ENCODE measurements at places on chromosomes 2 and 18.

GRCh38 chr2:33086400-33087015, 139.8 kb downstream of the LTBP1 start:
- no peak for DNase-seq

DNA sequence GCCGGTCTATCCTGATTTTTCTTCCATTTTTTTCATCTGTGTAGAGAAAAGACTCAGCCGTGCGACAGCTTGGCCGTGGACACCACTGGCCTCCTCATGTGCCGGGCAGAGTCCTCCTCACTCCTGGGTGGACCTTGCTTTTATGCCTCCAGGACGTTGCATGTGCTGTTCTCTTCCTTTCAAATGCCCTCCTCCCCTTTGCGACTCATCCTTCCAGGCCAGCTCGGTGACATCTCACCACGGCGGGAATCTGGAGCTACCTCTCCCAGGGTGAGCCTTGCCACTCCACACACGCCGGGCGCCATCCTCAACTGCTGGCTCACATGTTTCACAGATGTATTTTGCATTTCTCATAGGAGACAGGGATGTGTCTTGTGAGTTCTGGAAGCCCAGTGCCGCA, 198.5 kb upstream of the HDAC4 start:
- DNase-seq = no peak

DNA sequence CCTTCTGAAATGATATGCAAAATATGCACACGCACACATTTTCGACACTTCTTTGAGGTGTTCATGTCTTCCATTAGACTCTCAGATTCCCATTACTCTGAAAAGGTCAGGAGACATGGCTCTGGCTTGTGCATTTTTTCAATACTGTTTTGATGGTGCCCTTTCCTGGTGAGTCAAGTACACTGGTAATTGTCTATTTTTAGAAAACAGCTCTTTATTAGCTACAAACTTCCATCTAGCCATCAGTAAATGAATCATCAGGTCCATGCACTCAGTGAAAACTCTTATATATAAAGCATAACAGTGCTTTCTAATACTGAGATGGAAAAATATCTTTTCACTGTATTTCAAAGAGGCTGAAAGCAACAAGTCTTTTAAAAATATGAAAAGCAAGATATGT, 194.9 kb downstream of the GALNT1 start:
- DNase-seq = no peak

DNA sequence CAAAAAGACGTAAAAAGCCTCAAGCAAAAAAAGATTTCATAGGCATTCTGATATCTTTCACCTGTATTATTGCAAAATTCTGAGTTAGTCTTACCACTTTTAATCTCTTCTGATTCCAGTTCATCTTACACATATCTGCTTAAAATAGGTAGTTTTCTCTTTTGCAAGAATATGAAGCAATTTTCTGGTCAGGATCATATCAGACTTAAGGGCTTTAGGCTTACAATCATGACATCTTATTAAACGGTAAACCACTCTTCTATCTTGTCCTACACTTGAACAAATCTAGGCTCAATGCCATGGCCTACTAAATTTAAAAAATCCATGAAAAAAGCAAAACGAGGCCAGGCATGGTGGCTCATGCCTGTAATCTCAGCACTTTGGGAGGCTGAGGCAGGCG, 50.1 kb upstream of the GAREM1 start:
- no peak for DNase-seq

GRCh38 chr2:29039718-29040480, 34.4 kb downstream of the PCARE start:
- DNase-seq = no peak

DNA sequence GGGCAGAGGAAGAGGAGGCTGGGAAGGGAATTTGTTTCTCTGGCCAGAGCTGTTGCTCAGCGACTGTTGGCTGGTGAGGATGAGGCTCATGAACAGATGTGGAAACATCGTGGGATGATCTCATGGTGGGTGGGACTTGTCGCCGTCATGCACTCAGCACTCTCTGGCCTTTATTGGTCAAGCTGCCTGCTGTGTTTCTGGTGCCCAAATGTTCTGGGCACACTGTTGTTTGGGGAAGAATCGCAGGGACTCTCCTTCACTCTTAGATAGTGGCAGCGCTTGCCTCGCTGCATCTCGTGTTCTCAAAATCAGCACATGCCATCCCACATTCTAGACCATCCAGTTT, 145.6 kb downstream of the AGAP1 start:
- DNase-seq = no peak

DNA sequence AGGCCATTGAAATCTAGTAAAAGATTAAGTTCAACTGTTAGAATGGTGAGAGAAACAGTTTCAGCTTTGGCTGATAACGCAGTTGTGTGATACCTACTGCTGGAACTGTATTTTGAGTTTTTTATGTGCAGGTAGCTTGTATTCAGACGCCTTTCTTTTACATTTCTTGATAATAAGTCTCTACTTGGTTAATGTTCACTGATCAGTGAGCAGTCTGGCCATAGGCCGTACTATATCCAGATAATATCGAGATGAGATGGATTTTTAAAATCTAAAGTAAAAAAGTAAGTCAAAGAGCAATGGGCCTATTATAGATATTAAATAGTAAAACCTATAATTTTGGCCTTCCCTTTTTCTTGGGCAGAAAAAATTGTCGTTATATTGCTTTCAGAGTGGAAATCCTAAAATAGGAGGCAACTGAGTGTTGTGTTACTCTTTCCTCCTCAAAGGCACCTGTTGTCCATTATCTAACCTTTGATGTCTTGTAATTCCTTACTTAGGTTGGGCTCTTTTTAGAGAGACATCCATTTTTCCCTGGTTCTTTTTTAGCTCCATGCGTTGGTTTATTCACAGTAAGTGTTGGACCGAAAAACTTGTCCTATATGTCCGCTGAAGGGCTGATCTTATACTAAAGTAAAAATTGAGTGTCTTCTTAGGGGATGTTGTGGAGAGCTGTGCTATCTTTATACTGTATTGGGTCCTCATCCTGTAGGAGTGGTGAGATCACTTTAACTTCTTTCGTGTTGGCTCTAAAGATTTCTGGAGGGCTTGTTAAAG, 1.7 kb downstream of the EML4 start:
- DNase-seq = no peak

- DNase-seq = no peak
Observed at GRCh38 chr18:78664848-78665247, 314.8 kb upstream of the SALL3 start.

GRCh38 chr18:57107140-57107832, 39.6 kb upstream of the BOD1L2 start:
- no peak for DNase-seq

DNA sequence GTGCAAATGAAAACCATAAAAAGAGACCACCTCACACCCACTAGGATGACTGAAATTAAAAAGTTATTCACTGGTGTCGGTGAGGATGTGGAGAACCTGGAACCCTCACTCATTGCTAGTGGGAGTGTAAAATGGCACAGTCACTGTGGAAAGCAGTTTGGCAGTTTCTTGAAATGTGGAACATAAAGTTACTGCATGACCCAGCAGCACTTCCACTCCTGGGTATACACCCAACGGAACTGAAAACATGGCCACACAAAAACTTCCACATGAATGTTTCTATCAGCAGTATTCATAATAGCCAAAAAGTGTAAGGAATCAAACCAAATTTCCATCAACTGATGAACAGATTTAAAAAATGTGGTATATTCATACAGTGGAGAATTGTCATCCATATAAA, 65.1 kb upstream of the SLC66A3 start:
- no peak for DNase-seq

- no peak for DNase-seq
Observed at GRCh38 chr18:36350839-36351469, 53.4 kb downstream of the FHOD3 start.

DNA sequence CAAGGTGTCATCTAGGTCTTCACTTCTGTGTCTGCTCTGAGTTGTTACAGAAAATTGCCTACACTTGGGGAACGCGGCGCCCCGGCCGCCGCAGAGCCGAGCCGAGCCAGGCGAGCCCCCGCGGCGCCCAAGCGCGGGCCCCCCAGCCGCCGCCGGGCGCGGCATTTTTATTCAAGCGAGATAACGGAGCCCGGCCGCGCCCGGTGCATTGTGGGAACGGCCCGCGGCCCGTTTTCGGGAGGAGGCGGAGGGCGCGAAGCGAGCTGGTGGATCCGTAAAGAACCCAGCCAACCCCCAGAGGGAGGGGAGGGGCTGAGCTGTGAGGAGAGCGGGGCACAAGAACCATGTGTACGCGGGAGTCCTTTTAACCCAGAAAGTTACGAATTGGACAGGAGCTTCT, 191.8 kb downstream of the FTCDNL1 start:
- peak; percentile 75 for DNase-seq

DNA sequence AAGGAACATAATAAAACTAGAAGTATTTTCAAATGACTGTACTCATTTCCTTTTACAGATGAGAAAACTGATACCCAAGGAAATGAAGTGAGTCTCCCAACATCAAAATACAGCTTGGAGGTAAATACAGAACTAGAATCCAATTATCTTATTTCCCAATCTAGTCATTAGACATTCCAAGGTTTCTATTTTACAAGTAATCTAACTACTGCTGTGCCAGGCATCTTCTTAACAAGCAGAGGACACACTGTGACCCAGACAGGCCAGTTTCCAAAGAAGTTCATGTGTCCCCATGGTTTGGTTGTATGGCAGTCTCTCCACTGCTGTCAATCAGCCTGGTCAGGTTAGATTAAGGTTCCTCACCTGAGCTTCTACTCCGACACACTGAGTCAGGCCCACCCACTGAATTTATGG, 143.5 kb downstream of the THADA start:
- DNase-seq = no peak

DNA sequence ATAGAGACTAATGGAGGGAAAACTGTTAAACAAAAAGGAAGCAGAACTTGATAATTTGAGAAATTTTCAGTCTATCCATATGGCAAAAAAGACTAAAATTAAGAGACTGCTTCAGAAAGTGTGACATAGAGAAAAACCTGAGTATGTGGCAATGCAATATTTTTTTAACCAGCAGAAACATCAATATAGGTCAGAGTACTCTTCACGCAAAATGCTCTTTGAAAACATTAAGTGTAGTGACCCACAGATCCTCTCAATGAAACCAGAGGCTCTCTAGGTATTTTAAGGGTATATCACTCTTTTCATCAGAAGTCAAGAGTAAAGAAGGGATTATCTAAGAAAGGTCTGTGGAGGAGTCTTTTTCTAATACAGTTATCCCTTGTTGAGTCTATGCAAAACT, 1394.8 kb downstream of the DSC3 start:
- no peak for DNase-seq

GRCh38 chr2:157747695-157748370, 119.2 kb upstream of the ACVR1C start:
- no peak for DNase-seq

DNA sequence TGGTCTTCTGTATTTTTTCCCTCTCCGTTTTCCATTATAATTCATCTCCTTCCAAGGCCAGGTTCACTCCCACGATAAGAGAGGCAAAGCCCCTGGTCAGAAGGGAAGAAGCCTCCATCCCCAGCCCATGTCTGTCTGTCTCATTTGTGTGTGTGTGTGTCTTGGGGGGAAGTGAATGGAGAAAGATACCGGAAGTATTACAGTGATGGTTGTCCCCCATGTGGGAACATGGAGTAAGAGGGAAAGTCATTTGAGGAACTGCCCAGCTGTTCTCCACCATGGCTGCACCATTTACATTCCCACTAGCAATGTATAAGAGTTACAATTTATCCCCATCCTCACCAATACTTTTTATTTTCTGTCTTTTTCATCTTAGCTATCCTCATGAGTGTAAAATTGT, 113.6 kb upstream of the ATP8B1 start:
- no peak for DNase-seq

- no peak for DNase-seq
Observed at GRCh38 chr2:99806758-99807157, 316.9 kb upstream of the REV1 start.

DNA sequence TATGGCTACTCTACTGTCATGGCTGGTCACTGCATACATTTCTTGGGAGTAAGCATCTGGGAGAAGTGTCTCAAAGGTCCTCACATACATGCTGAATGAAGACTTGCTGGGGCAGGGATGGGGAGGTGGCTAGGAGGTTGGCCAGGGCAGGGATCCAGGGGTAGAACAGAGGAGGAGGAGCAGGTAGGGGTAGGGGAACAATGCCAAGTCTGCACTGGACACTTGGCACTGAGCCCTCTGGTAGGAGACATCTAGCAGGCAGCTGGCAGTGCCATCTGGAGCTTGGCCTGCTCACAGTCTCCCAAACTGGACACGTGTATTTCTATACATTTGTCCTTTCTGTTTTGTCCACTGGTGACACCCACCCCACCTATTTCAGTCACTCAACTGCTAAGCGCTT, 62.7 kb upstream of the REV1 start:
- DNase-seq = no peak

DNA sequence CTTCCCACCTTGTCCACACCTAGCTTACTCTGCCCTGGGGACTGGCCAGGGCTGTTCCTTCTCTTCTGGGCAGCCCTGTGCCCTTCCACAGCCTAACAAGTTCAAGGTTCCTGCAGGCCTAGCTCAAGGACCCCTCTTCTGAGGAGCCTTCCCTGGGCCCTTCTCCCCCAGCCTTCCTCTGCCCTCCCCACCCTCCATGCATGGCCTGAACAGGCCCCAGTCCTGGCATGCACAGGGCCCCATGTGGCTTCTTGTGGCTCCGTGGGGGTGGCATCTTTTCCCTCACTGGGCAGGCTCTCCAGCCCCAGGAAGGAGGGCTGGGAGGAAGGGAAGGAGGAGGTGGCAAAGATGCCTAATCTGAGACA, 162.9 kb downstream of the CELF4 start:
- no peak for DNase-seq

DNA sequence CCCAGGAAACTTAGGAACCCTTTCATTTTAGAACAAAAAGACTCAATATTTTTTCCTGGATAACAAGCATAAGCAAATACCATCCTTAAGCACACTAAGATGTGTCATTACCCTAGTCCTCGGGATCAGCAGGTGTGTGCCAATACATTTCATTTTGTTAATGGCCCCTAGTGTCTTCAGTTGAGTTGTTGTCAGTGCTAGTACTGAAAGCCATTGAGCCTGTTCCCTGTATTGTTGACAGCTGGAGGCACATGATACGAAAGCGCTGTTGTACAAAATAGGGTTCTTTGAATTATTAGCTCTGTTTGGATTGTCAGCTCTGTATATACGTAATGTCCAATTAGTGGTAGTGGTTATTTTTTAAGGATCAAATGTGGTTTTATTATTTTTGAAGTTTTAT, 29.5 kb downstream of the VAPA start:
- DNase-seq = no peak

GRCh38 chr2:181123798-181124231, 143.4 kb downstream of the UBE2E3 start:
- DNase-seq = no peak
